ENCODE measurements at places on chromosomes 2 and 18.

DNA sequence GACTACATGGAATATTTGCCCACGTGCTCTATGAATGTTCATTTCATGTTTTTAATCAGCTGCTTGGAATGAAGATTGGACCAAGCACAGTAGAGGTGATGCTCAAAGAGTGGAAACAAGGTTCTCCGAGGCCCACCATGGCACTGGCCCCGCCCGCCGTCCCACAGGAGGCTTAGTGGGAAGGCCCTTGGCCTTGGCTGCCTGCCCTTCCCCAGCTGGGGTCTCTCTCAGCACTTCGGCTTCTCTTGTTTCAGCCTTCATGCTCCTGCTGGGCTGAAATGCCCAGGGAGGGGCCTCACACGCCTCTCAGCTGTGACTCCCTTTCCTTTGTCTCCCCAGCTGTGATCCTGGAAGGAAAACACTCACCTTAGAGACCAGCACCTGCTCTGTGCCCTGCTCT lies 833.2 kb downstream of the GALR1 start:
- DNase-seq: no peak

- DNase-seq: no peak
These were observed 145.8 kb downstream of the BABAM2 start for GRCh38 chr2:28036307-28036706.

DNA sequence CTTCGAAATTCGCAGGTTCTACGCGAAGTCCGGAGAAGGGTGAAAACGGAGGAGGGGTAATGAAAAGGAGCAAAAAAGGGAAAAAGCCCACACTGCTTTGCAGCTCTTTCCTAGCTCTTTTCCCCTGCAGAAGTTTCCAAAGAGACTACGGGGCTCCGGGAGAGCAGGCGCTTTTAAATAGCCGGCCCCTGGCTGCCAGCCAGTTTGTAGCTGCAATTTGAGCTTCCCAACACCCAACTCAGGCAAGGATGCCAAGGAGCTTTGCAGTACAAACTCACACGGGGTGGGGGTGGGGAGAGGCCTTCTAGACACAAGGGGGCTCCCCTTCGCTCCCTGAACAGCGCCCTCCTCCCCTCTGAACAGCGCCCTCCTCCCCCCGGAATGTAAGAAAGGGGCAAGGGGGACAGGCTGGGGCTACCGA lies at the start of gene IGFBP5:
IGFBP5 (minus strand) TSS at position 149 of the 421 bp plus-strand sequence. CDS start 774 bp downstream, outside the sequence.
- DNase-seq: no peak

DNA sequence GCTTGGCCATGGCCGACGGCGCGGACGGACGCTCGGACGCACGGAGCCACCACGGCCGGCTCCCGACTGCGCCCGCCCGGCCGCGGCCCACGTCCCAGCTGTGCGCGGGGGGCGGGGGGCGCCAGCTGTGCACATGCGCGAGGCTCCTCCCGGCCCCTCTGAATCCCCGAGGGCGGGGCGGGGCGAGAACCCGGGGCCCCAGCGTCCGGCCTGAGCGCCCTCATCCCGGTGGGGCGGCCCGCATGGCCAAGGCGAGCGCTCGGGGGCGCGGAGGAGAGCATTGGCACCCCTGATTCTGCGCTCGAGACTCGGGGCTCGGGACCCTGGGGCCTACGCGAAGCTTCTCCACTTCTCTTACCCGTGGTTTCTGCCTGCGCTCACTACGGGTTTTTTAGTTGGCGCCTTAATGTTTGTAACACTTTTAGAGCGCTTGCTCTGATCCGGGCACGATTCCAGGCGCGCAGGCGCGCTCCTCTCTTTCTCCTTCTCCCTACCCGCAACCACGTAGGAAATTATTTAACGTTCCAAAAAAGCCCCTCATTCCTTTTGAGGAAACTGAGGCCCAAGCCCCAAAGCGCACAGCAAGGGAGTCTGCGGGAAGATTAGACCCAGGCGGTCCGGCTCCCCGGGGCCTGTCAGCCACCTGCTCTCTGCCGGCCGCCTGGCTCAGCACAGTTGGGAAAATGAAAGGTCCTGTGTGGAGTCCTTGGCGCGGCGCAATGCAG lies at the start of gene PXDN:
PXDN (minus strand) TSS at position 70 of the 725 bp plus-strand sequence; CDS start at position 10, 60 bp downstream.
- DNase-seq: no peak

DNA sequence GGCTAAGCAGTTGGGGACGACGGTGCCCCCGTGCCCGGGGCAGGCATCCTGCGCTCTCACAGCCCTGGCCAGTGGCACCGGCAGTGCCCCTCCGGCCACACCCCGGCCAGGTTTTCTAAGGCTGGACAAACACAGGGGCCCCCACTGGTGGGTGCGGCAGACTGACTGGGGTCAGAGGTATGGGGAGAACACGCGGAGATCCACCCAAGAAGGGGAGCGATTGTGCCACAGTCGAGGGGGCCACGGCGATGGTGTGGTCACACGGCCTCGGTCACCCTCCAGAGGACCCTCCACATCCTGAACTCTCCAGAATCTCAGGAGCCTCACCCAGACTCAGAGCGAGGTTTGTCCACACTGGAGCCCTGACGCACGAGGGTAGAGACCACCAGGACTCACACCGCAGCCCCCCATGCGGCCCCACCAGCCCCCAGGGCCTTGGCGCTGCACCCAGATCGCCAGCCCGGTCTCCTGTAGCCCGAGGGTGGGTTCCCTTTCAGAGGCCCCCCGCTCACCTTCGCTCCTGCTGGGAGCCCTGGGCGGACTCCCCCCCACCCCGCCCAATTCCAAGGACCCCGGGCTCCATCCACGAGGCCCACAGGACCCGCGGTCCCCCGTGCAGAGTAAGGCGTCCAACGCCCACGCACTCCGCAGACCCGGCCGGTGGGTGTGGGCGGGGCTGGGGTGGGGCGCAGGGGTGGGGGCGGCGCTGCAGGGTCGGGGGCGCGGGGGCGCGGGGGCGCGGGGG lies 15.2 kb downstream of the PDCD1 start:
- no peak for DNase-seq

DNA sequence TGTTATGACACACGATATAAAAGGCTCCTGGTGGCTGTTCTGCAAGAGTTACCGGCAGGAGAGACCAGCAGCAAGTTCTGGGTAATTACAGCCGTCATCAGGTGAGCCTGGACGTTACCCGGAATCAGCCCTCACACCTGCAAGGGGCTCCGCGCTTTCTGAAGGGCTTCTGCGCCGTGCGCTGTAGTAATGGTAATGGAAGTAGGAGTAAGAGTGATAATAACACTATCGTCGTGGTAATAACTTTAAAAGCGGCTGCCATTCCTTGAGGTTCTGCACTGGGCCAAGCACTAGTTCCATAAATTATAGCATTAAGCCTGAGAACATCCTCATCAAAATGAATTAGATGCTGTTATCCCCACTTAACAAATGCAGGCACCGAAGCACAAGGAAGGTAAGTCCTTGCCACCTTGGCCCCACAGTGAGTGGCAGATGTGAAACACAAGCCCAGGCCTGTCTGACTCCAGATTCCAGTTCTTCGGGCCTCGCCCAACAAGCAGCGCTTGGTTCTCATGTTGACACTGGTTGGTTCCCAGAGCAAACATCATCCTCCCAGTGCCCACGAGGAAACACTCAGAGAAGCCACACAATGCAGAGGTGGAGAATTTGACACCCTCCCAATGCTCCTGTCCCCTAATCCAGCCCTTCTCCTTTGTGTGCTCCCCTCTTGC lies 205.2 kb downstream of the EIPR1 start:
- DNase-seq: no peak

GRCh38 chr2:143474586-143474985 lies 345.4 kb downstream of the ARHGAP15 start:
- DNase-seq: no peak

DNA sequence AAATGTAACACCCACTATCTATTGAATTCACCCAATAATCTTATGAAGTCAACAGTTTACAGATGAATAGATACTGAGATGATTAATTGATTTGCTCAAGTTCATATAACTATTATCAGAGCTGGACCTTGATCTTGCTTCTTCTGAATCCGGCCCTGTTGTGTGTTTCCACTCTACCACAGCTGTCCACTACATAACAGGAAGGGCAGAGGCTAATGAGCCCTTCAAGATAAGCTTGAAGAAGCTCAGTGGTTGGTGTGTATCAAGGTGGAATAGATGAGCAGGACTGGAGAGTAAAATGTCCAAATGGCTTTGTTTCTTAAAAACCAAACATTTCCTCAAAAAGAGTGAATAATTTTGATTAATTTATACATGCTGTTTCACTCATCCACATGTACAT lies 56.4 kb upstream of the ITGB6 start:
- no peak for DNase-seq

- no peak for DNase-seq
These were observed 36.5 kb downstream of the TGIF1 start for GRCh38 chr18:3486512-3486911.

- DNase-seq: no peak
These were observed 5.4 kb upstream of the YIPF4 start for GRCh38 chr2:32272279-32272678.

DNA sequence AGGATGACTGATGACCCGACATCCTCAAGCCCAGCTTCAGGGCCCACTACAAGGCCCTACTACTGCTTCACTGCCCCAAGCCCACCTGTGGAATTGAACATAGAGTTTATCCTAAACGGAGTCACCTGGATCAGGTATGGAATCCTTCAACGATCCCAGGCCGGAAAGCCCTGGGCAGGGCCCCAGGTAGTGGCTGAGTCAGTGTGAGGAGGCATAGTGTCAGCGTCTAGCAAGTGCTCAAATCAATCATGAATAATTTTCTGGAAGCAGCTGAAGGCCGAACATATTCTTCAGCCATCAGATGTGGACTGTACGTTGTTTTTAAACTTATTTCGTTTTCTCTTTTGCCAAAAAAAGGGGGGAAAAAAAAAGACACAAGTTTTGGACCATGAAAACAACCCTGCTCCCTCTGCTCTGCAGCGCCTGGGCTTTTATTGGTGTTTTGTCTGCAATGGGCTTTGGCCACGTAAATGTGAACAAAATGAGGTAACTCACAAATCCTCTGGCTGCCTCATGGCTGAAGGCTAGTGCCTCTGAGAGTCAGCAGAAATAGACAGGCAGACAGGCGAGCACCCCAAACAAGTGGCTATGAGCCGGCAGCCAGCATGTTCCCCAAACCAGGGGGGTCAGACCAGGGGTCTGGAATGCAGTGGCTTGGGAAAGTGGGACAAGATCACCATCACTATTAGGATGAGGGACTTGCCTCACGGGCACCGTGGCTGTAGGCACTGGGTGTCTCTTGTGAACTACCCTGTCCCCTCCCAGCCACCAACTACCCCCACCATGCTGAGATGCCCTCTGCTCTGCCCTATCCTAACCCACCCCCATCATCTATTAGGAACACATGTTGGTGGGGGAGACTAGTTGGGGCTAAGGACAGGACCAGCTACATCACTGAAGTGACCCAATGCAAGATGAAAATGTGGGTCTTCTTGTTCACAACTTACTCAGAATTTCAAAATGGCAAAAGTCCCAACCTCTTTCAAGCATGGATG lies 51.4 kb downstream of the TTC32 start:
- DNase-seq: no peak

DNA sequence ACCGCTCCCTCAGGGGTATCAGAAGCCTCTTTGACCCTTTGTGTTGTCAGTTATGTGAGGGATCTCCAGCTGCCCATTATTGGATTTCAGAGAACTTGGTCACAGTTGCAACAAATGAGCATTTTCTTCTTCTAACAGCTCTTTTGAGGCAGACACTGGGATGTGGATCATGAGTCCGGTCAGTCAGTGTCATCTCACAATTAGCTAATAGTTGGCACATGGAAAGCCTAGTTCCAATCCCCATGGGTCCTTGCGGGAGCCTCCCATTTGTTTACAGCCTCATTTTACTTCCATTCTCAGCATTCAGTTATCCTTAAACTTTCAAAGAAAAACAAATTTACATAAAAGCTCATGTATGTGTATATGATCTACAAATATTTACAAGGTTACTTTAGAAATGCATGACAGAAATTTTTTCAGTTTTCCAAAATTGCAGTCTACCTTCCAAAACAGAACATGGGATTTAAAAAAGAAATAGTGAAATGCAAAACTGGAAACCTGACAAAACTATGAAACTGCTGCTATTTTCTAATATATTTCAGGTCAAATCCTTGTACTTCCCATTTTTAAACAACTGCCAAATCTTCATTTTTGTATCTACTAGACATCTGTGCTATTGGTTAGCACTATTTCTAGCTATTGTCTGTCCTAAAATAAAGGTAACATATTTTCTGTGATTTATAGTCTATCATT lies 547.1 kb upstream of the ZEB2 start:
- DNase-seq: no peak

DNA sequence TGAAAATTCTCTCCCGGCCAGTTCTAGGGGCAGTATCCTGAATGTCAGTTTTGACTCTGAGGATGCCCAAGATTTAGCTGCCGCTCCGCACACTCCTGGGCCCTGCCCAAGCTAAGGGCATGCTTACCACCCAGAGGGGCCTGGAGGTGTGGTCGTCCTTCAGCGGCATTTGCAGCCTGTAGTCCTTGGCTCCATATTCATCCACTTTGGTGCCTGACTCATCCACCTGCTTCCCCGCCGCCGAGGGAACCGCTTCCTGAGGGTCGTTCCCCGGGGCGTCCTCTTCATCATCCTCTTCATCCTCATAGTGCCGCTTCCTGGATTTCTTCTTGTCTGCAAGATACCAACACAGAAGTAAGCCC lies 577 bp downstream of the ERCC3 start:
- no peak for DNase-seq

- DNase-seq: no peak
These were observed 21.2 kb downstream of the DYNAP start for GRCh38 chr18:54612237-54612636.
